ENCODE measurements at places on chromosomes 6 and 20. TPM values are rescaled to one million over a fixed set of nuclear protein-coding genes. Genes with fewer than 3 reads are reported as not detected.

DNA sequence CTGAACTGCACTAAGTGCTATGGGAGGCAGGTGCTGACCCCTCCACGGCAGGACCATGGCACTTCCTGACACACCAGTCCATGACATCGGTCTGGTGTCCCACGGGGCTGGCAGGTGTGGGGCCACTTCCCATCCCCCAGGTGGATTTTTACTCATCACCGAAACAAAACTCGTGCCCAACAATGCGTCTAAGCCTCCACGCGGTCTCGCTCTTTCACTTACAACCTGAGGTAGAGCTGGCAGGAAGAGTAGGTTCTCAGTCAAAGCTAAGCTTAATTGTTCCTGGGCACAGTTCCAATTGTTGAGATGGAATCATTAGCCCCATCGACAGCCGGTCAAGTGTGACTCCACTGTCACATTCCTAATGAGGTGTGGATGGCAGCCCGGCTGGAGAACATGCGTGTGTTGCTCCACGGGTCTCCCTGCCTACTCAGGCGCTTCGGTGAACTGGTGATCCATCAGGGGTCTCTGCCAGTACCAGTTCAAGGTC lies 125.7 kb downstream of the SLC23A2 start:
- DNase-seq: peak; percentile 14

DNA sequence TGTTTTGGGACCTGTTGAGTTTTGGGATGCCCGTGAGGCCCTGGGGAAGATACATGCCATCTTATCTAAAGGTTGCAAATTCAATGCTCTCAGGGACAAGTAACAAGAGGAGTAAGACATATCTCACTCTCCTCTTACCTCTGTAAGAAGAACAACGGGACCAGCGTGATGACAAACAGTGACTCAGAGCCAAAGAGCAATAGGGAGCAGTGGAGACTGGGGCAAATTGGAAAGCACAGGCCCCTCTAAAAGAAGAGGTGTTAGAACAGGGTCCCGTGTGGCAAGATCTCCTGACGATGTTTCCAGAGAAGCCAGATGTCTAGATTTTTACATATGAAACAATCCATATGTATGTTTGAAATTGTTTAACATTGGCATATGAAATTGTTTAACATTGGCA lies 11.6 kb downstream of the TP53RK start:
- DNase-seq: no peak

WFDC12 gene
- not detected for total RNA-seq

LPA gene
- not detected for total RNA-seq

Measured in B cell (primary cell).